Stimulated activated CD4-positive, alpha-beta T cell treated with anti-CD3 and anti-CD28 coated beads, TNF-alpha, amount 100 ng/mL, for 48 hours (primary cell): ENCODE measurements at places on chromosomes 12 and 14.

- no peak for DNase-seq
These were observed 793.5 kb upstream of the NOVA1 start for GRCh38 chr14:27391331-27391730.

DNA sequence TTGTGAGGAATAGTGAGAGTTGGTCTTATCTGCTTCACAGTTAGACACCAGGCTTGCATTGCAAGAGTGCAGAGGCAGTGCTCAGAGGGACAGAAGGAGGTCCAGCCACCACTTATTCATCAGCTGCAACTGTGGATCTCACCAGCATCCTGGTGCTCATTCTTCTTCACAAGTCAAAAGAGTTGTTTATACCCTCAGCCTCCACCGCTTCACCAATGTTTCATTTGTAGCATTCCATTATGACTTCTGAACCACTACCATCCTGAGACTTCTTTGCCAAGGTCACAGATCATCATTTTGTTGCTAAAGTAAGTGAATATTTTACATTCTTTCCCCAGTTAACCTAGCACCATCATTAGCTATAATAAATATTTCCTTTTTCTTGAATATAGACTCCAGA lies 230.5 kb upstream of the KITLG start:
- no peak for DNase-seq

- DNase-seq, result no peak
These were observed 56.8 kb upstream of the FAM181A start for GRCh38 chr14:93870377-93870776.

DNA sequence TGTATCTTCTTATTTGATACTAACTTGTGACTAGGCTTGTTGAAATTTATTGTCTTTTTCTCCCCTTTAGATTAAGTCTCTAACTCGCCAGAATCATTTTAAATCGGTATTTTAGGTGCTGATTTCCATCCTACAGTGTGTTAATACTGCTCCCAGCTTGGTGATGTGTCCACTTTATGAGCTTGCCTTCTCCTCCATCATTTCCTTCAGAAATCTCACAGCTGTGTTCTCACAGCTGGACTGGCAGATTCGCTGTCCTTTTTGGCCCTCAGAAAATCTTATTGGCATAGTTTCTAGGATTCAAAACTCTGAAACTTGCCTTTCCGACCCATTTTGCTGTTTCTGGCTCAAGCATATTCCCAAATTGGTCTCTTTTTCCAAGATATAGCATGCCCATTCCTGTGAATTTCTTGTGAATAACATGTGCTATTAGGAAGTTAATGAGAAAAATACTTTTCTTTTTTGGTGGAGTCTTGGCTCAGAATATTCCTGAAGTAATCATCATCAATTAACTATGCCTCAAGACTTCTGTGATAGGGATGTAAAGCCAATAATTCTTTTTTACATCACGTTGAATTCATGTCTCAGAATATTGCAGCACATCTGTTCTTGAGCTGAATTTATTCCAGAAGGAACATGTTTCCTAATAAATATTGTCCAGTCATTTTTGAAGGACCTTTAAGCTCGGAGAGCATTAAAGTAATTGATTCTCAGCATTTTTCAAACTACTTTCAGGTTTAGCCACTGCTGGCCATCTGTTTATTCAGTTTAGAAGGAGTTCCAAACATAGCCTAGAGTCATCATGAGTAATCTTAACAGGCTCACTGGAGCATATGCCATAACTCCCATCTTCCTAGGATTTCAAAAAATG lies 50.0 kb upstream of the USP44 start:
- DNase-seq, result no peak

GRCh38 chr14:32897698-32898064 lies 41.0 kb upstream of the NPAS3 start:
- DNase-seq, result no peak

DNA sequence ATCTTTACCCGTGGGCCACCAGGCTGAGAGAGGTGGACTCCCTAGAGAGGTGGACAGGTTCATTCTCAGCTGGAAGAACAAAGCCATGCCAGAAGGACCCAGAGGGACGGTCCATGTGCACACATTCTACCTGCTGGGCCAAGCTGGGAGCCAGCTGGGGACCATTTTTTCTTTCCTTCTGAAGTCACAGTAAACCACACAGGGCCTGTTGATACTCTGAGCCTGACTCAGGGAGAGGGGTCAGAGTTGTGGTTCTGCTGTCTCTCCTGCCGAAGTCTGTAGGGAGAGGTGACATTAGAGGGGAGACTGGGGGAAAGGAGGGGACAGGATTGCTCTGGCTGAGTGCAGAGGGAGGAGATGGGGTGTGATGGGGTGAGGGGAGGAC lies 148.6 kb downstream of the TSPAN9 start:
- no peak for DNase-seq

GRCh38 chr12:41367726-41368405 lies 179.7 kb downstream of the PDZRN4 start:
- no peak for DNase-seq

DNA sequence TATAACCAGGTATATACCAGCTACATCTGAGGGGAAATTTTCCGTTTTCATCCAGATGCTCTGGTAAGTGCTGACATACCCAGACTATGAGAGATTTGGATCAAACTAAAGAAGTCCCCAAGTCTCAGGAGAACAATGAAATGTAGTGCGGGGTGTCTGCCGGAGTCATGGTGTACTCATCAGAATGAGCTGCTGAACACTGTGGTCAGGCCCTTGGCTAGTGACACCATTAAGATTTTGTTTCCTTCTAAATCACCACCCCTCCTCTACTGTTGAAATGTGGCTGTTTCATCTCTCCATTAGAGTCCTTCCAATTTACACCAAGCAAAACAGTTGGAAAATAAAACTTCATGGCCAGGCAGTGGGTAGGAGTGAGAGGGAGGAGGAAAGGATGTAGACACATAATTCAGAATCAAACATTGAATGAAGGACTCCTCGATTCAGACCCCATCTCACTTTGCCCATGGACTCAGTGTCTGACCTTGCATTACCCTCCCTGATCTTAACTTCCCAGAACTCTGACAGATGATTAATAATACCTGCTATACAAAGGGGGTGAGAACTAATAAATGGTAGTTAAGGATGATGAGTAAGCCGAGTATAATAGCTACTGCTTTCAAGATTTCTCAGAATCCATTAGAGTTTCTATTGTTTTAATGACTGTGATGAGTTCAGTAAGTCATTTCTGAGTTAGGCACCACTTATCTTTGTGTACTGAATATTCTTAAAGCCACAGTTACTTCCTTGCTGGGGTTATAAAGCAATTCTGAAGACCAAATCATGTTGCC lies 127.4 kb downstream of the CRADD start:
- no peak for DNase-seq

GRCh38 chr12:26092346-26093105 lies 32.3 kb downstream of the BHLHE41 start:
- DNase-seq, result no peak

- DNase-seq, result no peak
These were observed 23.1 kb upstream of the COL2A1 start for GRCh38 chr12:48027183-48028002.

- no peak for DNase-seq
These were observed 204.3 kb downstream of the PPM1H start for GRCh38 chr12:62730649-62731048.

GRCh38 chr14:99029916-99030305 lies 242.1 kb downstream of the BCL11B start:
- no peak for DNase-seq

DNA sequence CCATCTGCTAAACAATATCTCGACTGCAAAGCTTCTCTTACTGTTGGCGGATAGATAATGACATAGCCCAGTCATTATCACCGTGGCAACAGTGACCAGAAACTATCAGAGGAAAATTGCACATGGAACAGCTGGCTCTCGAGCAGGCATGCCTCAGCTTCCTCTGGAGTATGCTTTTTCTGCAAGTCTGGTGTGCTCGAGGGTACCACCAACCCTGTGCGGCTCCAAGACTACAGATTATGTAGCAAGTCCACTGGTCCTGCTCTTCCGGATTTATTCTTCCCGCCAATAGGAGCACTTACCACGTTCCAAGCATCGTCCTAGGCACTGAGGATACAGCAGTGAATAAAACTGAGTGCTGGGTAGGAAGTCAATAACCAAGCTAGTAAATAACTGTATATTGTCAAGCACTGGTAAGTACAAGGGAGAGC lies 1.4 kb upstream of the GLRX5 start:
- no peak for DNase-seq

DNA sequence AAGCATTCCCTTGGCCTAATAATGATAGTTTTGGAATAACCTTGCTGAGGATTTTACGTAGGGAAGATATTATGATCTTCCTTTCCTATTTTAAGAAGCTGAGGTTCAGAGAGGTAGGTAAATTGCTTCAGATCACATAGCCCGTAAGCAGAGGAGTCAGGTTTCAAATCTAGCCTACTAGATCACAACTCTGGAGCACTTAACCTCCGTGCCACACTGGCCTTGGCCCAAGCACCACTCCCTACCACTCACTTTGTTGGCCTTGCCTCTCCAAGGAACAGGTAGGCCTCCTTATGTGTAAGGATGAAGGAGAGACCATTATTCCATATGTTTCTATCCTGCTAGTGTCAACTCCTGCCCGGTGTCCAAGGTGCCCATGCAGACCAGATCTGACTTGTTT lies 12.4 kb upstream of the ACOT1 start:
- no peak for DNase-seq

- no peak for DNase-seq
These were observed 22.5 kb upstream of the AKAP6 start for GRCh38 chr14:32306549-32306948.

DNA sequence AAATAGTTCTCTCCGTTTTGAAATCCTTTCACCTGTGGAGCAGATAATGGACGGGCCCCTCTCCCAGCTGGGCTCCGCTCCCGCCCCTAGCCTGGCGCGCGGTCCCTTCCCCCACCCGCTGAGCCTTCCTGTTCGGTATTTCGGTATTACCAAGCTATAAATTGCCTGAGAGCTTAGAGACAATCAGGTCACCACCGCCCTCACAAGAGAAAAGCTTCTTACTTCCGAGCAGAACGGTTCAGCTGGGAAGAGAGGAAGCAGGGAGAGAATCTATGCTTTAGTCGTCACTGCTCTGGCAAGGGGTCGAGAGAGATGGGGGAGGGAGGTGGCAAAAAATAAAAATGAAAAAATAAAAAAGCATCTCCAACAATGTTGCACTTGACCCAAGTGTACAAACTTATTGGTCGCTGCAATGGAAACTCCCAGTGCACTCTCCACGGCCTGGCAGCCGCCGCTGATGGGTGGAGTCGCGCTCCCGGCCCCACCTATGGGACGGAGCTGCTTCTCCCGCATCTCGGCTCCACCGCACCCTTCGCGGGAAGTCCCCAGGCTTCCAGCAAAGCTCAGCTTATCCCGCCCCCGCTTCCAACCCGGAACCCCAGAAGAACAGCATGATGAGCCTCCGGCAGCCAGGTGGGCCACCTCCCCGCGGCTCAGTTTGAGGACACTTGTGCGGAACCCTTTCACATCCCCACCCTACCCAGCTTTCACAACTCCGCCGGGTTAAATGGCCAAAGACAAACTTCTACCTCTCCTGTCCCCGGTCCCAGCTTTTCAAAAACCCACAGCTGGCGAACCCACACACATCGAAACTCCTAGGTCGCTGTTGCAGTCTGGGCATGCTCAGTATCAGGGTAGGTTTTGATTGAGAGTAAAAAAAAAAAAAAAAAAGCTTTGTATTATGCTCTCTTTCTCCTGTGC lies 832 bp upstream of the SYT1 start:
- DNase-seq, result no peak
